ENCODE measurements at places on chromosomes 11 and 22.

- DNase-seq = no peak
Measured at GRCh38 chr11:131817687-131818188, 447.3 kb downstream of the NTM start.

DNA sequence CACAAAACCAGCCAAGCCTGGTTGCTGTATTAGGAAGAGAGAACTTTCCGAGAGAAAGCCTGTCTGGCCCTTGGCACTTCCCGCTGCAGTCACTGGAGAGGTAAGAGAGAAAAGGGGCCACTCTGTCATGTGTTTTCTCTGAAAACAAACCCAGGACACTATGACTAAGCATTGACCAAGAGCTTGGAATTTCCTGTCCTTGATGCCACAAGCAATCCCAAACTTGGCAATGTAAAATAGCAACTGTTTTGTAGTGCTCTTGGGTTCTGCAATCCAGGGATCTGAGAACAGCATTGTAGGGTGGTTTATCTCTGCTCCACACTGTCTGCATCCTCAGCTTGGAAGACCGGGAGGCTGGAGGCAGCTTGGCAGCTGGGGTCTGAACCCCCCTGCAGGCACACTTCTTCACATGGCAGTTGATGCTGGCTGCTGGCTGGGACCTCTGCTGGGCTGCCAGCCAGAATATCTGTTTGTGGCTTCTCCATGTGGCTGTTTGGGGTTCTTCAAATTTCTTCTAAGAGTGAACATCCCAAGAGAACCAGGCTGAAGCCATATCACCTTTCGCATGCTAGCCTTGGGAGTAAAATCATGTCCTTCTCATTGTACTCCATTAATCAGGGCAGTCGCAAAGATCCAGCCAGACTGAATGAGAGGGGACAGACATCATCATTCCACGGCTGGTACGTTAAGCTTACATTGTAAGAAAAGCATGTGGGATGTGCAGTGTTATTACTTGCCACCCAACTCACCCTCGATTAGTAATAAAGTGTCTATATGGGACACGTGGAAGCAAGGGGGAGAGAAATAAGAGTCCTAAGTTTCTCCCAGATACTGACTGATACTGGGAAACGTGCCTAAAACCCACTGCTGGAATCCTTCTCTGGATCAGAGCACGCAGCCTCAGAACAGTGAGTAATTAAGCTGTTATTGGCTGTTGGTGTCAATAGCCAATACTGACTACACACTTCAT is 537.4 kb upstream of the B3GAT1 start:
- no peak for DNase-seq

DNA sequence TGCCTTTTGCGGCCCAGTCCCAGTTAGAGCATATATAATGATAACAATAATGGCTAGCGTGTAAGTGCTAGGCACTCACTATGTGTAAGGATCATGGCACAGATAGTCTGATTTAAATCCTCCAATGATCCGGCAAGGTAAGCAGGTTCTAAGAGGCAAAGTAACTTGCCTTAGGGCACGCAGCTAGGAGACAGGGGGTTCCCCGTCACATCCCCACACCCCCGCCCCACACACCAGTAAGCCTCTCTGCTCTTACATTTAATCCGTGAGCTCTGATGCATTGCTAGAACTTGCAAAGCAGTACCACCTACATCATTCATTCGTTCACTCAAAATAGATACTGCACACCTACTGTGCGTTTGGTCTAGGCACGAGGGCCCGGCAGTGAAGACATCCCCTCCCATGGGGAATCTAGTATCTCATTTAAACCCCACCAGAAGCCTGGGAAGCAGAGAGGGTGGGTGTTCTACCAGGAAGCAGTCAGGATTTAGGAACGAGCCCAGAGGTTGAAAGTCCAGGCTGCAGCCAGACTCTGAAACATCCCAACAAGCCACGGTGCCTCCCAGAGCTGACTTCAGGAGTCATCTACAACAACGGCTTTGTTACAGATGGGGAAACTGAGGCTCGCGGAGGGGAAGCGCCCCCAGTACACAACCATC is 20.6 kb downstream of the TMPRSS6 start:
- no peak for DNase-seq

GRCh38 chr22:19930551-19931486 is 10.8 kb upstream of the COMT start:
- no peak for DNase-seq

DNA sequence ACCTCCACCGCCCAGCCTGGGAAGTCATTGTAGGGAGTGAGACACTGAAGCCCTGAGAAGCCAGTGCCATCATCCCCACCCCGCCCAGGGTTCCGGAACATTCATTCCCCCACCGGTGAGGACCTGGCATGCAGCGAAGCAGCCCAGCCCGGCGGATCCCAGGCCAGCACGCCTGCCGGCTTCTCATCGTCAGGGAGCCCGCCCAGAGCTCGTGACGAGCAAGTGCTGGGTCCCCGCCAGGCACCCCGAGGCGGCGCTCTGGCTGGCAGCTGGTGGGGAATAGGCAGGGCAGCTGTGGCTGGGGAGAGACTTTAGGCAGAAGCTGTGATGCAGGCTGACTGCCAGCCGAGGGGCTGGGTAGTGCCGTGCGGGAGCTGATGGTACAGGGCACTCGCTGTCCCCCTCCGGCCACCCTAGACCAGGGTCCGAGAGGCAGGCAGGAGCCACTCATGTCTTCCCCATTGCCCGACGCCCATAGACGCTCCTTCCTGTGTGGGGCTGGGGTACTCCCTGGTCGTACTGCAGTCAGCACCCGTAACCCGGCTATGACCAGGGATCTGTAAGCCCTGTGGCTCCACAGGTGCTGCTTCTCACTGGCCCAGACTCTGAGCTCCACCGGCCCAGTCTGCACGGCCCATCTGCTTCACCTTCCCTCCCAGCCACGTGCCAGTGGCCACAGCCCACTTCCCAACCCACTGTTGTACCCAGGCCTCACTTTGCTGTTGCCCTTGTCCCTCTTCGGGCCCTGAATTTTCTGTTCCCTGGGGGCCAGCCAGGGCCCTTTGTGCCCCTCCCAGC is 24.5 kb upstream of the CABP7 start:
- DNase-seq = peak; percentile 52

- no peak for DNase-seq
Measured at GRCh38 chr22:23693979-23694680, 3.3 kb downstream of the RGL4 start.

DNA sequence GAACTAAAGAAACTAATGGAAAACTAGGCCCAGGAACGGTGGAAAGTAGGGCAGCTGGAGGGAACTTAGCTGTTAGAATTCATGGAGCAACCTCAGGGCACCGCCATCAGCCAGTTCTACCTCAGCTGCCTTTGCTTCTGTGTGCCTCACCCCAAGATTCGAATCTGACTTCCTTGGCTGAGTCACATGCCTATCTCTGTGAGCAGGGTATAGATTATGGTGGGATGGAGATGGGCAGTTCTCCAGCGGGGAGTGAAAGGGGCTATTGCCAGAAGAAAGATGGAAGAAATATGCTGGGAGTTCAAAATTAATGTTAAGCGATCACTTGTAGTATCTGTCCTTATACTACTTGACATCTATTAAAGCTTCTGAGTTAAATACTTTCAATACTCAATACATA is 18.9 kb upstream of the VWA5A start:
- DNase-seq = no peak

DNA sequence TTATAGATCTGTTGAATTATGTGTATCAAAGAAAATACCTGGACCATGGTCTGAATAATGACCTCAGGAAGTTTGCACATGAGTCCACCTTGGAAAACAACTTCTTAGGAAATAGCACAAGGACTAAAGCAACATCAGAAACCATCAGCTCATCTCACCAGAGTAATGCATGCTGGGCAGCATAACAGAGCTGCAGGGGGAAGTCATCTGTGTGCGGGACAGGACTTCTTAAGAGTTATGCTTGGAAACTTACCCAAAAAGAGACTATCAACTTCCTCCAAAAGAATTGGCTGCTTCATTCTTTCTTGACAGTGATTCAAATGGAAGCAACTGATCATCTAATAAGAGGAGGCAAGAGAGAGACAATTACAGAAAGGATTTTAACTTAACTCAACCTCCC is 2.5 kb downstream of the OR56B4 start:
- no peak for DNase-seq

DNA sequence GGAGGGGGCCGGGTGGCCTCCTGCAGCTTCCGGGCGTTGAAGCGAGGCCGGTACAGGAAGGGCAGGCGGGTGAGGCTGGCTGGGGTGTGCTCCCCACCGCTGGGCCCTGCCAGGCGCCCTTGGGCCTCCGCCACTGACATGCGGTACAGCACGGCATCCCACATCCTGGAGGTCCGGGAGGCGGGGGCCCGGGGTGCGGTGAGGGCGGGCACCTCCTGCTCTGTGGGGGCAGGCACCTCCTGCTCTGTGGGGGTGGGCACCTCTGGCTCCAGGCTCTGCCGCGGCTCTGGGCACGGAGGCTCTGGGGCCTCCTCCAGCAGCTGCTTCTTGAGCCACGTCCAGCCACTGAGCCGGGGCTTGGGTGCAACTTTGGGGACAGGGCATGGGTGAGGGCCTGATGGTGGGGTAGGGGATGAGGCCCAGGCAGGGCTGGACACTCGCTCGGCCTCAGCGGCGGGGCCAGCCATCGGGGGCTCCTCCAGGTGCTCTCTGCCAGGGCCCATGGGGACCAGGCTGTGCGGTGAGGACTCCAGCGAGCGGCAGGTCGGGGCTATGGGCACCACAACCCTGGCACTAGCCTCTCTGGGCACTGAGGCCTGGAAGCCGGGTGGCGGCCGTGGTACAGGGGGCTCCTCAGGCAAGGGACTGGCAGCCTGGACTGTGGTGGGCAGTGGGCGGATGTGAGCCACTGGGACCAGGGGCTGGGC is 2.3 kb downstream of the PRR33 start:
- no peak for DNase-seq

DNA sequence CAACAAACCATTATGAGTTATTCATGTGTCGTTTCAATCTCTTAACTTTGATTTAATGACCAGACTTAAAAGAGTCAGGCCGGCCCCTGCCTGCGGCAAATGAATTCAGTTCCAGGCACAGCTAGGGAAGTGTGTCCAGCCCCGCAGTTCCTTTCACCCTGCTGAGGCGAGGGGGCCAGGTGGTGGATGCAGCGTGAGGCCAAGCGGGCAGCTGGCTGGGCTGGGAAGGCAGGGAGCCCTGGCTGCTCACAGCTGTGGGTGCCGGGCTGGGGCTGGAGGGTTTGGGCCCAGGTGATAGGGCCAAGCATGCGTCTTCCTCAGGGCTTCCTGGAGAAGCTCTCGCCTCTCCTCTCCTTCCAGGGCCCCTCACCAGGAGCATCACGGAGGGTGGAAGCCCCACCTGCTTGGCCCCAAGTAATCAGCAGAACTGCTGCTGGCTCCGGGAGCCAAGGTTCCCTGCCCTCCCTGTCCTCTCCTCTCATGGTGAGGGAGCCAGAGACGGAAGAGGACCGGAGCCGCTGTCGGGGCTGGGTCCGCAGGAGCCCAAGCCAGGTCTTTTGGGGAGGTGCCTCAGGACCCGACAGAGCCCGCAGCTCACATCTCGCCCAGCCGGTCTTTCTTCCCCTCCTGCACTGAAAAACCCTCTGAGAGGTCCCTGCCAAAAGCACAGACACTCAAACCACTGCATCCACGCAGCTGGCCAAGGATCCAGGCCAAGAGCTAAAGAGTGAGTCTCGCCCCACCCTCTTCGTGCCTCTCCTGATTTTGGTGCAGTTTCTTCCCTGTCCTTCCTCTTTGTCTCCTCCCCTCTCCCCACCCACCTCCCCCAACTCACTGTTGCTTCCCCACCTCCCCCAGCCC is 97.0 kb downstream of the ST3GAL4 start:
- DNase-seq = peak; percentile 61

GRCh38 chr22:32043391-32043790 is 330 bp downstream of the SLC5A1 start:
- DNase-seq = no peak

DNA sequence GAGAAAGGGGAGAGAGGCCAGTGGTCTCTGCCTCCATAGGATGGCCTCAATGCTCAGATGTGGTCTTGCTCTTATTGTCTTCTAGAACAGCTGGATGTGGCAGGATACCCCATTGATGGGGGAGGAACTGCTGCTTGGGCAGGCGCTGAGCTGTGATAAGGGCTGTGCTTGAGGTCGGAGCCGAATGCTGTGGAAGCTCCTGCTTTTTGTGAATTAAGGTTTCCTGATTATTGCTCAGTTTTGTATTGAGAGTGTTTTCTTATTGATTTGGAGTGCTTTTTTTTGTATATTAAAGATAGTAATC is 57.2 kb downstream of the CABIN1 start:
- no peak for DNase-seq

- DNase-seq = no peak
Measured at GRCh38 chr11:86476109-86476861, 101.6 kb downstream of the CCDC81 start.

DNA sequence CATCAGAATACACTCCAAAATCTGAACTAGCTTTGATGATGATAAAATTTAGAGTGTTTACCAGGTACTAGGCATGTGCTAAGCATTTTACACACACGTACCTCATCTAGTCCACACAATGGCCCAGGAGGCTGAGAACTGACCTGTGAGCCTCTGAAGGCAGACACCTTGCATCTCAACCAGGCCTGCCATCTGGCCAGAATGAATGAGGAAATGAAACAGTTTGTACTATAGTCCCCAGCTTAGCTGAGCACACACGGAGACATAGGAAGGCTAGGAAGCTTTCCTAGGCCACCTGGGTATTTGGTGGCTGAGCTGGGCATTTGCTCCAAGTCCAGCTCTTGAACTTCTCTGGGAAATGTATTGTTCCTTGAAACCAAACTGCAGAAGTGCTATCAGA is 6.9 kb upstream of the SHANK3 start:
- DNase-seq = no peak

GRCh38 chr11:125347261-125347585 is 148.8 kb downstream of the FEZ1 start:
- DNase-seq = no peak

GRCh38 chr11:68370211-68371111 is 58.1 kb downstream of the LRP5 start:
- no peak for DNase-seq

GRCh38 chr22:31926024-31926423 is 18.3 kb upstream of the YWHAH start:
- DNase-seq = no peak

- DNase-seq = no peak
Measured at GRCh38 chr22:20607157-20607907, 99.9 kb downstream of the MED15 start.

DNA sequence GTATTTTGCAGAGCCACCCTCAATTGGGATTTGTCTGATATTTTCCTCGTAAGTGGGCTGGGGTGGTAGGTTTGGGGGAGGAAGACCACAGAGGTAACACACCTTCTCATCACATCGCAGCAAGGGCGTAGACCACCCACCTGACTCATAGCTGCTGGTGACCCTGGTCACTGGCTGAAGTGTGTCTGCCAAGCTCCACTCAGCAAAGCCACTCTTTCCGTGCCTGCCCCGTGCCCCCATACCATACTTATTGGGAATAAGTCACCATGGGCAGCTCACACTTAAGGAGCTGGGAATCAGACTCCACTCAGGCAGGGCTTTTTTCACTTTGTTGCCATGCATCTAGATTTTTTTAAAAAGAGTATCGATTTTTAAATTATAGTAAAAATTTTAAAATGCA is 111.6 kb downstream of the PHF21B start:
- no peak for DNase-seq

GRCh38 chr11:13384908-13385640 is 77.9 kb downstream of the BTBD10 start:
- peak; percentile 34 for DNase-seq
